ENCODE measurements at places on chromosomes 12 and 14.

DNA sequence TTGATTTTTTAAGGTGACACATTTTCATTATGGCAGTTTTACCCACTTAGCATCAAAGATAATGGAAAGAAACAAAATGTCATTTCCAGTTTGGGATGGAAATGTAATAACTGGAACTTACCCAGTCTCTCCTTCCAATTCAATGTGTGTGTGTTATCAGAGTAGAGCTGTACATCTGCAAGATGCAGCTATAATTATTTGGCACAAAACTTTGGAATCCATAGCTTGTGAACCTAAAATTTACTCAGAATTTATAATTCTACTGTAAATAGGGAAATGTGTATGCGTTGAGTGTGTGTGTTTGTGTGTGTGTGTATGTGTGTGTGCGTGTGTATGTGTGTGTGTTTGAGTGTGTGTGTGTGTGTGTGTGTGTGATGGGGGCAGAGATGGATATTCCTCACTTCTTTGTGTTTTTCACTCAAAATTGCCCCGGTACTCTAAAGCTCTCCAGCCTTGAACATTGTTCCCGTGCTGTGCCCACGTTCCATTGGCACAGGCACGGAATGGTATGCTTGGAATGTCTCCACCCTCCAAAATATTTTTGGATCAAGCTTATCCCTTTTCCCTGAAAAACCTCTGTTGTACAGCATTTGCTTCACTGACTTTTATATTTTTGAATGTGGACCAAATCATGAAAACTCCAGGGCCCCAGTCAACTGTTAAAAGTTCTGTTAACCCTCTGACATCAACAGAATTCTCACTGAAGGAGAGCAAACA lies 150.2 kb upstream of the BMP4 start:
- DNase-seq: no peak

GRCh38 chr14:21509432-21510143 lies 1.6 kb downstream of the METTL3 start:
- DNase-seq: no peak

DNA sequence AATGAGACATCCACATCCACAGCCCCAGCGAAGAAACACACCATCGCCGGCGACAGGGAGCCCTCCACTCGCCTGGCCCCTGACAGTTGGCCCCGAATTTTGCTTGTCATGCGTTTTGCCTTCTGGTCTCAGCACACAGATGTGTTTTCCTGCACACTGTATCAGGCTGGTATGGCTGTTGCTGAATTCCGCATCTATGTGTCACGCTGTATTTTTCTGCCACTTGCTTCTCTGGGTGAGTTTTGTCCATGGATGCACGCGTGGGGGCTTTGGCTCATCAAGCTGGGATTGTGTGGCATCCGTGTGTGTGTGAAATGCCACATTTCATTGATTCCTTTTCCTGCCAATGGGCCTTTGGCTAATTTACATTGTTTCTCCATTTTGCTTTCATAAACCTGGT lies 26.5 kb downstream of the ARL6IP4 start:
- DNase-seq: no peak

DNA sequence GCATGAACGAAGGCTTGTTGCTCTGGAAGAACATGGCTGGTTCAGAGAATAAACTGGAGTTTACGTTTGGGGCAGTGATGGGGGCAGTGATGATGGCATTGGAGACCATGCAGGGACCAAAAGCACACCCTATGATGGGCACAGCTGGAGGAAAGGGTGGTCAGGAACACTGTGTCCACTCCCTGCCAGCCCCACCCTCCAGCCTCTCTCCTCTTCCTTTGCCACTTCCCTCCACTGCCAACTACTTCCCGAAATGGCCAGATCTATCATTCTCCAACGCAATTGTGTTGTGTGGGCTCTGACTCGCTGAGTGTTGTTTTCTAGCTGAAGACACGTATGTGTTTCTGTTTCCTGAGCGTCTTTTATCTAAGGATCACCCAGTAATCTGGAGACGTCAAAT lies 39.3 kb upstream of the GSG1 start:
- DNase-seq: no peak

GRCh38 chr12:47903927-47904712 lies 674 bp downstream of the VDR start:
- no peak for DNase-seq
